ENCODE measurements at places on chromosomes 1 and 21.

GRCh38 chr1:228902781-228903433, 167.6 kb downstream of the RHOU start:
- no peak for DNase-seq

- DNase-seq, result no peak
Measured at GRCh38 chr1:162412002-162412401, at the start of gene SH2D1B. Gene SH2D1B, minus strand, starts transcription at chr1:162412136. Its CDS starts 120 bp downstream, at chr1:162412016.

DNA sequence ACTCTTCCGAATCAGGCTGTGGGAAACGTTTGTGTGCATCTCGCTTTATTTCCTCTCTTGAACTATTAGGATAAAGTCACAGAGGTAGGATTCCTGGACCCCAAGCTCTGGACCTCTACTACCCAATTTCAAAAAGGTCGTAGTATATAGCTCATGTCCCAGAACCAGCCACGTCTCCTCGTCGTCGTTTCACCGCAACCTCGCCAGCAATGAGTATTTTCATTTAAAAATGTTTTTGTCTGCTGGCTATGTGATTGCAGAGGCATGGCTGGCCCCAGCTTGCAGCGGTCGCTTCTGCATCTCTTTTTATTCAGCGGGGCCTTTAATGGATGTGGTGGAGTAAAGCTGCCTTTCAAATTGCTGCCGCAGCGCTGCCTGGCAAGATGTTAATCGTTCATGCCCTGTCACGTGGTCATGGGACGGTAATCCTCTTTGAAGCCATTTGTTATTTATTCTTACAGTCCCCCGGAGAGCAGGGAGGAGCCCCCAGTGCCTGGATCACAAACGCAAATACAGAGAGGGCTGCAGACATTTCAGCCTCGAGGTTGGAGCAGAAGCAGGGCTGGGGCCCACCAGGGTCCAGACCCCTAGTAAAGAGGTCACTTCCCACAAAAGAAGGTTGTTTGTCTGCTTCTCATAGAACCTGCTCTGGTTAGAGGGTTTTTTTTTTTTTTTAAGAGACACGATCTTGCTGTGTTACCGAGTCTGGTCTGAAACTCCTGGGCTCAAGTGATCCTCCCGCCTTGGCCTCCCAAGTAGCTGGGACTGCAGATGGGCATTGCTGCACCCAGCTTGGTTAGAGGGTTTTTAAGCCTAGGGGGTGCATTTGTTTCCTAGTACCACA, 11.6 kb upstream of the NPHP4 start:
- peak; percentile 22 for DNase-seq

- no peak for DNase-seq
Measured at GRCh38 chr1:18337757-18338156, 143.0 kb upstream of the KLHDC7A start.

GRCh38 chr1:29599826-29600225, 363.5 kb downstream of the PTPRU start:
- DNase-seq, result no peak

- DNase-seq, result no peak
Measured at GRCh38 chr1:189103956-189104355, 1373.7 kb downstream of the BRINP3 start.

DNA sequence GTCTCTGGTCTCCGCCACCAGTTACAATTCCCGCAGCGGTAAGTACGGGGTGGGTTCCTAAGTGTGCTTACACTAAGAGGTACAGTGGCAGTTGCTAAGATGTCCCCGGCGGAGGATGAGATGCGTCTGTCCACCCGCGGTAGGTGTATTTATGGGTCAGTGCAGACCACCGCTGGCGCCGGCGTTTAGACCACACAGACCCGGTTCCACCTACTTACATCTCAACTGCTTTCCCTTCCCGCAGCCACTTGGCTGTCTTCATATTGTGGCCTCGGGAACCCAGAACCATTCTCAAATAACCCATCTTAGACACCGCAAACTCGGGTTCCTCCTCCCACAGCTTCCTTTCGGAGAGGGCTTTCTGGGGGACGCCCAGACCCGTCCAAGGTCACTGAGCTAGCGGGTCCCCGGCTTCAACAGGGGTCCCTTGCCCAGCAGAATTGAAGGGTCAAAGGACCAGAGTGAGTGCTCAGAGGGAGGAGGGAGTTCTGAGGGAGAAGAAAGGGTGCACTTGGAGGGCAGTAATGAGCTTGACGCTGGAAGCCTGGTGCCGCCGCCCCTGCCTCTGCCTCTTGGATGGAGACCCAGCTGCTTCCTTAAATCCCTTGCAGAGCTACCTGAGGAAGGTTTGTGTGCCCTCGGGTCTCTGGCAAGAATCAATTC, 8.6 kb downstream of the NR5A2 start:
- DNase-seq, result no peak

DNA sequence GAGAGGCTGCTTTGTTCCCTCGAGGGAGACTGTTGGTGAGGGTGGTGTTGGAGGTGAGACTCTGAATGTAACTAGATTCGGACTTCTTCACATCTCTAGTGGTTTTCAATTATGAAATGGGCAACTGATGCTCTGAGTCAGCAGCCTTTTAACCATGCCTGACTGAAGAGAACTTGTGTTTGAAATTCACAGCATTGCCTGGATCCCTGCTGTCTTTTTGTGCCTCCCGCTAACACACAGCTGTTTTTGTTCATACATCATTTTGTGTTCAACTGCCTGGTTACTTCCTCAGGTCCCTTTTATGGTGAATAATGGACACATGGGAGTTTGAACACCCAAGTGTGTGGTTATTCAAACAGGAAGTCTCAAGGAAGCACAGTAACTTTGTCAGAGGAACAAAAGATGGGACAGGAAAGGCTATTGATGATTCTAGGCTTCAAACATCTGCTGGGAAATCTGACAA, 16.8 kb downstream of the LAMC1 start:
- no peak for DNase-seq

GRCh38 chr1:203473281-203473680, 2.3 kb upstream of the PRELP start:
- DNase-seq, result no peak

GRCh38 chr1:84692391-84692790, 2.1 kb upstream of the SSX2IP start:
- no peak for DNase-seq

DNA sequence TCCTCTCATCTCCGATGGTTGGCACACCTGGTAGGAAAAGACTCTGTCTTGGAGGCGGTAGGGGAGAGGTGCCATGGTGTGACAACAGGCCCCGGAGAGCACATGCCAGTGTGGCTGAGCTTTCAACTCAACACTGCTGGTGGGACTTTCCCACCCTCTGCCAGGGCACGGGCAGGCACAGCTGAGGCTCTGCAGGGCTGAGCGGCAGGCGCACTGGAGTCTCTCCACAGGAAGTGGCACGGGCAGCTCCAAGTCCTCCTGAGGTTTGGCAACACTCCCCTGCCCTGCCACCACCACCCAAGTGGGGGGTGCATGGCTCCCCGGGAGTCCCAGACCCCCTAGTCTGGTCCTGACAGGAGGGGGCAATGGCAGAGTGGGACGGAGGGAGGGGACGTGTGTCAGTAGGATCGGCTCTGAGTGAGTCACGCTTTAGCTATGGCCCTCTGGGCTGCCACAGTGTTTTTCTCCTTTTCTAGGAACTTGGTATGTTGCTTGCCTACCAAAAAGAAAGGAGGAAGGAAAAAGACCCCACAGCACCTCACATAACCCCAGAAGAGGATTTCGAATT, 27.3 kb upstream of the EVA1B start:
- DNase-seq, result peak; percentile 85

GRCh38 chr1:1003618-1004419, 3.9 kb upstream of the HES4 start:
- DNase-seq, result no peak

DNA sequence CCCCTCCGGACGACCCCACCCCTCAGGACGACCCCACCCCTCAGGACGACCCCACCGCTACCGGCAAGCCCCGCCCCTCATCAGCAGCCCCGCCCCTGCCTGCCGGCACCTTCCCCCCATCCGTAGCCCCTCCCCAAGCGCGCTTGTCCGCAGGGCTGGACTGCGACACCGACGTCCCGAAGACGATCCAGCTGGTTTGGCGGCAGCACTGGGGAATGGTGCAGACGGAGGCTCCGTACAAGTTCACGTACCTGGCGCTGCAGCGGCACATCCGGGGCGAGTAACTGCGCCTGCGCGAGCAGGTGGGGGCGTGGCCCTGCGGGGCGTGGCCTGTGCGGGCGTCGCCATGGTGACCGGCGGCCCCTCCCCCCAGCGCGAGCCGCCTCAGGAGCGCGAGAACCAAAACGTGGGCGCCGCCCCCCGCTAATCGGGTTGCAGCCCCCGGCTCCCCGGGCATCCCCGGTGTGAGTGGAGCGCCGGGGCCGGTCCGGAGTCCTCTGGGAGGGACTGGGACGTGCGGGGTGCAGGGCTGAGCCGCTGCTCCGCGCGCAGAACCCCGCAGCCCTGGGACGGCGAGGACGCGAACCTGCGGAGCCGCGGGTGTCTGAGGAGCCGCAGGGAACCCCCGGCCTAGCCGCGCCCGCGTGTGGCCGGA, 4.9 kb downstream of the RNF223 start:
- peak; percentile 96 for DNase-seq

DNA sequence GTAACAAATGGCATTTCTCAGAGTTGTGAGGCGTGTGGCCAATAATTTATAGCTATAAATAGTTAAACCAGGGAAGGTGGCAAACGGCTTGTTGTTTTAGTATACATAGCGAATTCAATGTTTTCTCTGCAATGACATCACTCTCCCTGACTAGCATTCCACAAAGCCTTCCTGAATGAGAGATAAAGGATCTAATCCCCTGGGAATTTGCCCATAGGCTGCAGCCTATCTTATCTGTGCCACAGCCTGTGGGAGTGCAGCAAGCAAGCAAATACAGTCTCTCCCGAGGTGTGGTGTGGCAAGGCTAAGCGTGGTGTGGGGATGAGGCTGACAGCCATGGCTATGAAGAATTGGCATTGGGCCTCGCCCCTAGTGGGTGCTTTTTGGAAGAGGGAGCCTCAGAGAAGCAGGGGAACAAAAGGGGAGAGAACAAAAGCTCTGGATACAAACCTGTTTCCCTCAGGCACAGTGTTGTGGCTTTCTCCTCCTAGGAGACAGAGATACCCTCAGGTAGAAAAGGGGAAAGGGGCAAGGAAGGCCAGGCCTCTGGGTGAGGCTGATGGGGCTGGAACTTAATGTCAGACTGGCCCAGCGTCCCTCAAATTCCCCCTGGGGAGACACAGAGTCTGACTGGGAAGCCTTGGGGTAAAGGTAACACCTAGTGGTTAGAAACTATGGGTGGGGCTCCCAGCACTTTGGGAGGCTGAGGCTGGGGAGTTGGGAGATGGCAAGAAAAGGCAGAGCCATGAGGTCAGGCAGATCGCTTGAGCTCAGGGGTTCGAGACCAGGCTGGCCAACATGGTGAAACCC, 8.9 kb downstream of the TAGLN2 start:
- no peak for DNase-seq
